Activated naive CD8-positive, alpha-beta T cell treated with anti-CD3 and anti-CD28 coated beads for 36 hours (primary cell): ENCODE measurements at places on chromosomes 6 and 20. TPM values are rescaled to one million over a fixed set of nuclear protein-coding genes. Genes with fewer than 3 reads are reported as not detected.
A peak's percentile ranks its signal among the peaks of the same experiment; 100 is the strongest.

DNA sequence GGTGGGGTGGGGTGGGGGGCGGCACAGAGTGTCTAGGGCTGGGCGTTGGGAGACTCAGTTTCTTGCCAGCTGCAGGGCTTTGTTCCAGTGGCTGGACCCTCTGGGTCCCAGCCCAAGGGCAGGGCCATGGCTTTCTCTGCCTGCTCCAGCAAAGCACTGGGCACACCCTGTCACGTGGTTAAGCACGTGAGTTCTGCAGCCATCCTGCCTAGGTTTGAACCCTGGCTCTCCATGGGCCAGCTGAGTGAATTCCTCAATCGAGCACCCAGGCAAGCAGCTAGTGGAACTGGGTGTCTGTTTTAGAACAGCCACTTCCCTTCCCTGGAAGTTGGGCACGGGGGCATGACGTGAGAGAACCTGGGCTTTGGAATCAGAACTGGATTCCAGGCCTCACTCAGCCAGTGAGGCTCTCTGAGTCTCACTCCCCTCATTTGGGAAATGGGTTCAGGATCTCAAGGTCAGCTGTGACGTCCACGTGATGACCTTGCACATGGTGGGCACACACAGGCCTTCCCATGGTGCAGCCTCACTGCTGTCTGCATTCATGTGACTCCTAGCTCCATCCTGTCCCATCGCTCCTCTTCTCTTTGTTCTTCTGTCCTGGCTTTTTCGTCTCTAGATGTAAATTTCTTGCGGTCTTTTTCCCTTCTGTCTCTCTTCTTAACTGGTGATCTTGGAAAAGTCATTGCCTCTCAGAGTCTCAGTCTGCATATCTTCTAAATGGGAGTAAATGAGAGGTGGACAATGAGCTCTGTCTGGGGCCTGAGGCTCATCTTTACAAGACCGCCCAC lies 45.9 kb downstream of the NOL4L start:
- peak overlapping the region; percentile 66 for H3K4me3 ChIP-seq
- peaks cover 72% of the 10 kb centered on the region for H3K4me1 ChIP-seq
- no peak for DNase-seq
- H3K27ac ChIP-seq, result peak overlapping the region; percentile 95
- H3K27me3 ChIP-seq, result no peaks in the 10 kb centered on the region

DNA sequence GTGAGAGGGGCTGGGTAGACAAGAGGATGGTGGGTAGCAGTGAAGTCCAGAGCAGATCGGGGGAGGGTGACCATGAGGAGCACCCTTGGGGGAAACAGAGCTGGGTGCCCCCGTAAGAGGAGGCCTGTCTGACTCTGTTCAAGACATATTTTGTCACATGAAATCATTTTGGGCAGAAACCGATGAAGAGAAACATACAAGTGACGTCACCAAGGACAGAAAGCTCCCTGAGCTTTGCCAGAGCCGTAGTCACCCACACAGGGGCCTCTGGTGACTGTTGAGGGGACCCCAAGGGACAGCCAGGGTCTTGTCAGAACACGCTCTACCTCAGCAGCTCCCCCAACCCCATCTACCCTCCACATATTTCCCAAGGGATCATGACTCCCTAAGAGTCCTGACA lies 39.2 kb downstream of the GPR6 start:
- H3K36me3 ChIP-seq, result no peaks in the 10 kb centered on the region
- H3K4me1 ChIP-seq, result peaks cover 15% of the 10 kb centered on the region
- H3K27ac ChIP-seq, result no peak overlapping the region
- no peak for DNase-seq
- no peaks in the 10 kb centered on the region for H3K27me3 ChIP-seq
- no peak overlapping the region for H3K4me3 ChIP-seq

GRCh38 chr6:90080876-90081481 lies 186.7 kb downstream of the GJA10 start:
- peaks cover 70% of the 10 kb centered on the region for H3K4me1 ChIP-seq
- peak overlapping the region; percentile 89 for H3K4me3 ChIP-seq
- DNase-seq, result peak; percentile 84
- peaks cover 67% of the 10 kb centered on the region for H3K36me3 ChIP-seq
- peak overlapping the region; percentile 97 for H3K27ac ChIP-seq

DNA sequence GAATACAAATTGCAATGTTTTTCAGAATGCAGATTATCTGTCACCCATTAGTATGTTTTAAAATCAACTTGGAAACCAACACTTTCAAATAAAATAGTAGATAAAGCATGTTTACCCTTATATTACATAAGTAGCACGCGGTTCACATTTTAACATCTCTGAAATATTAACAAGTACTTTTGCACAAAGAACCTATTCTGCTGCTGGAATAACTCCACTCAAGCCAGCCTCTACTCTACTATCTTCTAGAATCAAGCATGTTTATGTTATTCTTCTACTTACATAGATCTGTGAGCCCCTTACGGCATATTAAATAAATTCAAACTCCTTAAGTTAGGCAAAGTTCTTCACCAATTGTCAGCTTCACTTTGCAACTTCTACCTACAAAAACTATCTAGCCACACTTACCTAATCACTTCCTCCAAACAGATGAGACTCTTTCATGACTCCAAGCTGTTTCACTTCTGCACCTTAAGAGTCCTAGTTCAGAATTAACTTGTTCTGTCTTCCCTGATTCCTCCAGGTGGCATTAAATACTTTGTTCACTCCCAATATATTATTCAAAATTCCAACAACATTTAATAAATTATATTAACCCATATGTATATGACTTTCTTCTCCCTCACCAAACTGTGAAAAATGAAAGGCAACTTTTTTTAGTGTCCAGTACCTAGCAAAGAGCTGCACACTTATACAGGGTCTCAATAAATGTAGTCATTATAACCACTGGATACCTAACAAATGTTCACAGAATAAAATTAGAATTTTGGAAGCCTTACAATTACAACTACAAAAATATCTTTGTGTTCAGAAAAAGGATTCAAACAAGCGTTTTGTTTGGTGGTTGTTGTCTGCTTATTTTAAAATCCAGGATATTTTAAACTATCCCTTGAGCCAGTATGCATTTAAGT lies 12.1 kb downstream of the CEP85L start:
- H3K4me1 ChIP-seq, result peaks cover 66% of the 10 kb centered on the region
- H3K27me3 ChIP-seq, result no peaks in the 10 kb centered on the region
- no peak for DNase-seq
- H3K27ac ChIP-seq, result no peak overlapping the region

The CBFA2T2 gene
- total RNA-seq, result 6.4 TPM

The SMLR1 gene
- not detected for total RNA-seq

DNA sequence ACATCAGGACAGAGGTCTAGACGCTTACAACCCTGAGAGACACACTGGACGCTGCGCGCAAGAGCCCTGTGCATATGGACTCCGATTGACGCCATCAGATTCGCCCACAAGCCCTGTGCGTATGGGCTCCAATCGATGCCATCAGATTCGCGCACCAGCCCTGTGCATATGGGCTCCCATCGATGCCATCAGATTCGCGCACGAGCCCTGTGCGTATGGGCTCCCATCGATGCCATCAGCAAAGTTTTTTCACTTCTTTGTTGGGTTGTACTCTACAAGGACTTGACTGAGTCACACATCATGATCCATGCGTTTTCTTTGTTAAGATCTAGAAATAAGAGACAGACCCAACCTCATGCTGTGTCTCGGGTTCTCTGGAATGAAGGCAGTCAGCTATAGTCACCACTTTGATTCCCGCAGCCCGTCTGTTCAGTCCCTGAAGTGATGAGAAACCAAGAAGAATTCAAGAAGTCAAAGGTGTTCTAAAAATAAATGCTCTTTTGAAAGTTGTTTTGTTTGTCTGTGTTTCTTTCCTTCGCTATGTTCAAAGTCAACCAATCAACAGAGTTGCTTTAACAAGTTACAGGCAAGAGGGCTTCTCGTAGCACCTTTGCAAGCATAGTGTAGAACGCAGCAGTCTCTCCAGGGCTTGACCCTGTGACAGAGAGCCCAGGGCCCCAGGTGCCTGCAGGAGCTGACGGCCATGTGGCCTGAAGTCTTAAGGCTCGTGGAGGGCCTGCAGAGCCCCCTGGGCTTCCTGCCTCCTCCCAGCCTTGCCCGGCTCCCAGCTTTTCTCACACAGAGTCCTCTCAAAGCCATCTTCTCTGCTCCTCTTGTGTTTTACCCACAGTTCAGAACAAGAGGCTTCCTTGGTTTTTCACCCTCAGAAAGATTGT lies 7.9 kb downstream of the RPS6KA2 start:
- H3K4me3 ChIP-seq, result no peak overlapping the region
- no peaks in the 10 kb centered on the region for H3K36me3 ChIP-seq
- no peak overlapping the region for H3K27ac ChIP-seq
- H3K27me3 ChIP-seq, result peaks cover 16% of the 10 kb centered on the region

GRCh38 chr6:89939144-89939543 lies 44.9 kb downstream of the GJA10 start:
- DNase-seq, result no peak
- H3K27ac ChIP-seq, result peak overlapping the region; percentile 52
- no peak overlapping the region for H3K4me3 ChIP-seq

GRCh38 chr6:34338377-34338776 lies 54.1 kb downstream of the NUDT3 start:
- H3K4me1 ChIP-seq, result peaks cover 31% of the 10 kb centered on the region
- no peaks in the 10 kb centered on the region for H3K27me3 ChIP-seq
- no peak overlapping the region for H3K4me3 ChIP-seq
- peaks cover 22% of the 10 kb centered on the region for H3K36me3 ChIP-seq
- no peak for DNase-seq

- H3K4me3 ChIP-seq, result no peak overlapping the region
Measured at GRCh38 chr6:121395736-121396135, 39.7 kb upstream of the GJA1 start.

The GUCA1A gene
- not detected for total RNA-seq

DNA sequence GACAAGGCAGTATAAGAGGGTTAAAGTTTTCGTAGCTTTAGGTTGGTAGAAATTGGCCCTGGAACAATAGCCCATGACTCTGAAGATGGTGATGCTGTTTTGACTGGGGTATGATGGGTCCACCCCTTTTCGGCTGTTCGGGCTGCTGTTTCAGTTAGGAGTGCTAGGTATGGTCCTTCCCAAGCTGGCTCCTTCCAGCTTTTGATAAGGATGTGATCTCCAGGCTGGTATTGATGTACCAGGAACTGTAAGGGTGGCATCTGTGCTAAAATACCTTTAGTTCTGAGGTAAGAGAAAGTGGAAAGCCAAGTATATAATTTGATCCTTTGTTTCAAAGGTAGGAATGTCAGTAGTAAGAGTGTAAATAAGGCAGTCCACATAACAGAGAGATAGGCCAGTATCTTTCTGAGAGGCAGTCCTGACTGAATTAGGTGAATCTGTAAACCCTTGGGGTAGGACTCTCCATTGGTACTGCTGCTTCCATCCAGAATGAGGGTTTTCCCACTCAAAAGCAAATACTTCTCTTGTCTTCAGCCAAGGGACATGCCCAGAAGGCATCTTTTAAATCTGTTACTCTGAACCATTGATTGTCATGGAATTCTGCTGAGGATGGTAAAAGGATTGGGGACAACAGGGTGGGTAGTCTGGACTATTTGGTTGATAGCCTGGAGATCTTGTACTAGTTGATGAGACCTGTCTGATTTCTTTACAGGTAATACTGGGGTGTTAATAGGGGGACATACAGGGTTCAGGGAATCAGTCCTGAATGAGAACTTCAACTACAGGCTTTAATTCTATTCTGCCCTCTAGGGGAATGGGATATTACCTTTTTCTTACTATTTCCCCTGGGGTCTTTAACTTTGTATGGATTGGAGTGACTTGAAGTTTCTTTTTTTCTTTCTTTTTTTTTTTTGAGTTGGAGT lies 6.1 kb upstream of the ZNFX1 start:
- peak overlapping the region; percentile 100 for H3K4me3 ChIP-seq
- peaks cover 87% of the 10 kb centered on the region for H3K4me1 ChIP-seq
- peak overlapping the region; percentile 100 for H3K27ac ChIP-seq
- H3K36me3 ChIP-seq, result peaks cover 100% of the 10 kb centered on the region

The ALDH8A1 gene
- 0.46 TPM for total RNA-seq

DNA sequence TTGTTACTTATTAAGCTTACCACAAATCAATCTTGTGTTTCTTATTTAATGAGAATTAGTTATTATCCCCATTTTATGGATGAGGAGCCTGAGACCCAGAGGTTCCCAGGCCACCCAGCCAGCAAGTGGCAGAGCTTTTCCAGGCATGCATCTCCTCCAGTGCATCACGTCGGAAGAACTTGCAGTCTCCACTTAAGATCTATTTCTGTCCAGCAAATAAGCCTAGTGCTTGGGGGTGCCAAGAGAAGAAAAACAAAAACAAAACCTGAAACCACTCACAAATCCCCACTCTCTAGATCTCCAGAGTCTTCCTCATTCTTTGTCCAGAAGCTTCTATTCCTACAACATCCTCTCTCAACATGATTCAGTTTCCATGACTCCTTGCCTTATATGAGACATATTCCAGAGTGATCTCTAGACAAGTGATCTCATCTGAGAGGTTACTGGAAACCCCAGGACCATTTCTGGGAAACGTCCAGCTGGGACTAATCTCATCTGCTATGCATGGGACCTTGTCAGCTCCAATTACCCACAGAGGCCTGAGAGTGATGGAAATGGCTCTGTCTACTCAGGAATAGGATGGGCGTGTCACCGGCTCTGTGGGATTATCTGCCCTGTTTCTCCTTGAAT lies 4.1 kb downstream of the GUCA1B start:
- H3K27me3 ChIP-seq, result no peaks in the 10 kb centered on the region
- H3K4me3 ChIP-seq, result no peak overlapping the region
- DNase-seq, result no peak
- peaks cover 1% of the 10 kb centered on the region for H3K36me3 ChIP-seq

GRCh38 chr20:59491884-59492283 lies 112.5 kb upstream of the PHACTR3 start:
- no peaks in the 10 kb centered on the region for H3K36me3 ChIP-seq
- no peak overlapping the region for H3K4me3 ChIP-seq
- peaks cover 10% of the 10 kb centered on the region for H3K27me3 ChIP-seq
- H3K4me1 ChIP-seq, result no peaks in the 10 kb centered on the region

The HLA-DOA gene
- 9.8 TPM for total RNA-seq

The SULF2 gene
- total RNA-seq, result 0.88 TPM

DNA sequence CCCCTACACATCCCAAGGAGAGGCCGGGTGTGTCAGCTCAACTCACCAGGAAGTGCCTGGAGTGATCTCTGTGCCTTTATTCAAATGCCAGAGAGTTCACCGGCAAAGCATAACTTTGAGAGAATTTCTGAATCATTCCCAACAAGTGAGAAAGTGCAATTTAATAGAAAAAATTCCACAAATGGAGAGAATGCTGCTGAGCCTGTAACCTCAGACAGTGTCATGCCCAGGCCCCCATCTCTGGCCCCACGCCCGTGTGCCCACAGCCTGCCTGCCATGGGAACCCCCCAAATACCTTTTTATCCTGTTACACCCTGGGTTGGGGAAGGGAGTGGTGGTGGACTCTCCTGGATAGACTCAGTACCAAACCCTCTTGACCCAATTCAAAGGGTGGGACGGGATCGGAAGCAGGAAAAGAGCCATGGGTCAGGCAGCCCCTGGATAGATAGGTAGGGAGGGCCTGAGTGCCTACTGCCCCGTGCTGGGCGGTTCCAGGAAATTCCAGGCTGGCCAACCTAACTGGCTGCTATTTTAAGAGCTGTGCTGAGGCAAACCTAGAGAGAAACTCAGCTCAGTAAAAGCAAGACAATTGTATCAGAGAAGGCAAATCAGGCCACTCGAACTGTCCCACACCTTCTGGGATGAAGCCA lies 179.0 kb upstream of the FOXA2 start:
- H3K4me1 ChIP-seq, result no peaks in the 10 kb centered on the region
- H3K27ac ChIP-seq, result no peak overlapping the region
- H3K36me3 ChIP-seq, result no peaks in the 10 kb centered on the region
- H3K27me3 ChIP-seq, result no peaks in the 10 kb centered on the region
- H3K4me3 ChIP-seq, result no peak overlapping the region
- DNase-seq, result no peak

The NEDD9 gene
- 32.0 TPM for total RNA-seq

- peaks cover 18% of the 10 kb centered on the region for H3K36me3 ChIP-seq
- DNase-seq, result peak; percentile 67
- peak overlapping the region; percentile 90 for H3K4me3 ChIP-seq
- peaks cover 65% of the 10 kb centered on the region for H3K4me1 ChIP-seq
- no peaks in the 10 kb centered on the region for H3K27me3 ChIP-seq
- peak overlapping the region; percentile 86 for H3K27ac ChIP-seq
Measured at GRCh38 chr6:33427585-33428223, 7.8 kb downstream of the SYNGAP1 start.
